Chondrocyte (in vitro differentiated cells): ENCODE measurements at places on chromosomes 3 and 15. TPM values are rescaled to one million over a fixed set of nuclear protein-coding genes. Genes with fewer than 3 reads are reported as not detected.

GRCh38 chr3:14305324-14305723 lies 97.1 kb upstream of the SLC6A6 start:
- H3K4me3 ChIP-seq = no peak overlapping the region
- peaks cover 3% of the 10 kb centered on the region for H3K36me3 ChIP-seq
- DNase-seq = no peak

GRCh38 chr3:147807776-147808175 lies 398.6 kb downstream of the ZIC1 start:
- H3K4me1 ChIP-seq = peaks cover 7% of the 10 kb centered on the region
- no peak overlapping the region for H3K27ac ChIP-seq
- no peaks in the 10 kb centered on the region for H3K36me3 ChIP-seq
- no peak for DNase-seq
- H3K4me3 ChIP-seq = no peak overlapping the region

DNA sequence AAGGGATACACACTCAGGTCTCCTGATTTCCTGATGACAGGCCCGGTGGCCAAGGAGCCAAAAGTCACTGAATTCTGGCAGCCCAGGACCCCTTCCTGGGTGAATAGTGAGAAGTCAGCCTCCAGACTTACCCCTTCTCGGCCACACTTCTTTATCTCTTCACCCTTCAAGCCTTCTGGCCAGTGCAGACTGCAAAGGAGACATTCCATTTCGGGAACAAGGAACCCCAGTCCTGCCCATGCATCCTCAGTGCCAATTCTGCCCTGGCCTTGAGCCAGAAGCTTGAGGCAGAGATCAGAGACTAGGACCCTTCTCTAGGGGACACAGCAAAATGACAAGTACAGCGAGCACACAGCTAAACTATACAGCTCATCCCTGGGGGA lies 28.8 kb downstream of the GRAMD2A start:
- no peaks in the 10 kb centered on the region for H3K36me3 ChIP-seq
- no peak for DNase-seq

- DNase-seq = no peak
- no peaks in the 10 kb centered on the region for H3K36me3 ChIP-seq
- H3K27ac ChIP-seq = peak overlapping the region; percentile 45
Measured at GRCh38 chr3:142596726-142597088, 514 bp downstream of the PLS1 start.

DNA sequence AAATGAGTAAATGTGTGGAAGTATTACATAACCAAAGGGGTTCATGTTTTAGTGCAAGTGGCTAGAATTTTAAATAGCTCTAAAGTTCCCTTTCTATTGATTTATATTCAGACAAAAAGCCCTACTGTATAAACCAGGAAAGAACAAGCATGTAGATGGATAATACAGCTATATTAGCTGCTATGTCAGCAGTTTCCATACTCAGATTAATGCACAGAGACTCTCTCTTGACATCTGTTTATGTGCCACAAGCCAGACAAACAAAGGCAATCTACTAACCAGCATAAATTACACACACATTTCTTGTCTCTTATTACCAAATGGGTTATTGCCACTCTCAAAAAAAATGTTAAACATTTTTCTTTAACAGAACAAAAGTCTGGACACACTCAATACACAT lies 760.1 kb upstream of the NECTIN3 start:
- no peaks in the 10 kb centered on the region for H3K36me3 ChIP-seq
- DNase-seq = no peak
- no peak overlapping the region for H3K27ac ChIP-seq
- no peaks in the 10 kb centered on the region for H3K4me1 ChIP-seq

GRCh38 chr3:100825574-100825973 lies 116.3 kb downstream of the TFG start:
- peaks cover 21% of the 10 kb centered on the region for H3K27me3 ChIP-seq
- peaks cover 3% of the 10 kb centered on the region for H3K36me3 ChIP-seq
- DNase-seq = no peak
- no peak overlapping the region for H3K4me3 ChIP-seq

GRCh38 chr3:52298149-52299098 lies 10.8 kb downstream of the GLYCTK start:
- H3K4me3 ChIP-seq = no peak overlapping the region
- no peaks in the 10 kb centered on the region for H3K36me3 ChIP-seq
- H3K4me1 ChIP-seq = peaks cover 26% of the 10 kb centered on the region
- no peaks in the 10 kb centered on the region for H3K27me3 ChIP-seq

DNA sequence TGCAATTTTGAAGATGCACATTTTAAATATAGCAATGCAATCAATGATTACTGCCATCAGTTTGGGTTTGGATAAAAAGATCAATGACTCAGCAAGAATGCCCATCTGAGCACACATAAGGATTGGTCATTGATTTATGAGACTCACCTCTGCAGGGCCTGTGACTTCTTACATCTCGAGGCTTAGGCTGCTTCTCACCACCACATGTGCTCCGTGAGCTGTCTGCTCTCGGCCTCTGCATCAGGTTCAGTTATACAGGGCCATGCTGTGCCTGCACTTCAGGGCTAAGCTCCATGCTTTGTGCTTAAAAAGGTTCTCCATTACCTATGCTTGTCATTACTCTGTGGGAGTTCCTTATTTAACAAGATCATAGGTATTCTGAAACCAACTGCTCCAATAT lies 887.5 kb downstream of the DIPK2A start:
- H3K27me3 ChIP-seq = no peaks in the 10 kb centered on the region
- H3K36me3 ChIP-seq = no peaks in the 10 kb centered on the region
- H3K4me3 ChIP-seq = no peak overlapping the region
- no peak overlapping the region for H3K27ac ChIP-seq

The CLDN11 gene
- total RNA-seq = 0.51 to 2.5 TPM (median 0.62 TPM) in 3 replicates

- no peak for DNase-seq
- H3K27me3 ChIP-seq = no peaks in the 10 kb centered on the region
Measured at GRCh38 chr15:43093026-43093425, 12.8 kb downstream of the UBR1 start.

- no peak for DNase-seq
- H3K36me3 ChIP-seq = no peaks in the 10 kb centered on the region
- no peak overlapping the region for H3K4me3 ChIP-seq
- no peak overlapping the region for H3K27ac ChIP-seq
- peaks cover 73% of the 10 kb centered on the region for H3K4me1 ChIP-seq
- peaks cover 5% of the 10 kb centered on the region for H3K27me3 ChIP-seq
Measured at GRCh38 chr3:193868590-193868989, 267.4 kb upstream of the HES1 start.

GRCh38 chr15:36271048-36271447 lies 308.4 kb upstream of the CDIN1 start:
- H3K36me3 ChIP-seq = peaks cover 2% of the 10 kb centered on the region
- no peaks in the 10 kb centered on the region for H3K4me1 ChIP-seq
- no peaks in the 10 kb centered on the region for H3K27me3 ChIP-seq

- no peak overlapping the region for H3K4me3 ChIP-seq
- DNase-seq = no peak
- peaks cover 2% of the 10 kb centered on the region for H3K36me3 ChIP-seq
- H3K27me3 ChIP-seq = no peaks in the 10 kb centered on the region
- peak overlapping the region; percentile 27 for H3K27ac ChIP-seq
Measured at GRCh38 chr3:127000119-127000518, 17.2 kb downstream of the PLXNA1 start.

DNA sequence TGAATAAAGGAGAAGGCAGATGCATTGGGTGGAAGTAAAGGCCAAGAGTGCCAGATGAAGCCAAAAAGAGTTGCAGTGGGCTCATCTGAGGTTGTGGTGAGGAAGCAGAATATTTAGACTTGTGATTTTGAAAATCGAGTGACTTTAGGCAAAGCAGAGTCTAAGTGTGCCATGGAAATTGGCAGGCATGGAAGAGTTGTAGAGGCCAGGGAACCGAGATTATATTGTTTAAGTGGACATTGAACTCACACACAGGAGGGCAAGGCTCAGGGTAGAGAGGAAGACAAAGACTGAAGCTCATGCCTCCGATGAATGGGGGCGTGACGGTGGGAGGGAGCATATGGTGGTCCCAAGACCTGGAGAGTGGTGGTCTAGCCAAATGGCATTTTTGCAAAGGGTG lies 347.5 kb downstream of the EPHB1 start:
- no peaks in the 10 kb centered on the region for H3K4me1 ChIP-seq
- no peaks in the 10 kb centered on the region for H3K27me3 ChIP-seq
- H3K4me3 ChIP-seq = no peak overlapping the region
- H3K27ac ChIP-seq = no peak overlapping the region
- DNase-seq = no peak
- H3K36me3 ChIP-seq = no peaks in the 10 kb centered on the region

- no peak overlapping the region for H3K27ac ChIP-seq
- no peak for DNase-seq
- H3K4me1 ChIP-seq = peaks cover 12% of the 10 kb centered on the region
- H3K27me3 ChIP-seq = no peaks in the 10 kb centered on the region
Measured at GRCh38 chr15:55197362-55197705, 593 bp upstream of the RSL24D1 start.

The SI gene
- total RNA-seq = not detected in 3 replicates

The SPTBN5 gene
- 2.2 to 3.8 TPM (median 2.9 TPM) in 3 replicates for total RNA-seq

DNA sequence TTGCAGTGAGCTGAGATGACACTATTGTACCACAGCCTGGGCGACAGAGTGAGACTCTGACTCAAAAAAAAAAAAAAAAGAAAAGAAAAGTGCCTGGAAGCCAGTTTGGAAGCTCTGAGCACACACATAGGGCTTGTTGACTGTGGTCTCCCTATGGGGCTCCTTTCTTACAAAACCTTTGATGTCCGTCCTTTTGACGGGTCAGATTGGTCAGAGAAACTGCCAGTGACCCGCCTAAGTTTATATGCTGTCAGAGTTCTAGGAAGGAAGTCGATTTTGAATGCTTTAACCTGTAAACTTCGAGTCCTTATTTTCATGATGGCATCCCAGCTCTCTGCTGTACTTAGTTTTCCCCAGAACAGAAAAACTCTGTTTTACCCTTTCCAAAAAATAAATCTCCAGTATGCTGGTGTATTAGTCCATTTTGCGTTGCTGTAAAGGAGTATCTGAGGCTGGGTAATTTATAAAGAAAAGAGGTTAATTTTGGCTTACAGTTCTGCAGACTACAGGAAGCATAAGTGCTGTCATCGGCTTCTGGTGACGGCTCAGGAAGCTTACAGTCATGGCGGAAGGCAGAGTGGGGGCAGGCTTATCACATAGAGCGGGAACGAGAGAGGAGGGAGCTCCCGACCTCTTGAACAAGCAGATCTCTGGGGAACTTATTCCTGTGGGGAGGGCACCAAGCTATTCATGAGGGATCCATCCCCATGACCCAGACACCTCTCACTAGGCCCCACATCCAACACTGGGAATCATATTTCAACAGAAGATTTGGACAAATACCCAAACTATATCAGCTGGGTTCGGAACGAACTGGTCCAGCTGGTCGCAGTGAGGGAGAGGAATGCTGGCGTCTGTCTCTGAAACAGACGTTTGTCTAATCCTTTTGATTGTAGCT lies 72.3 kb downstream of the LMLN start:
- H3K27me3 ChIP-seq = no peaks in the 10 kb centered on the region
- H3K36me3 ChIP-seq = peaks cover 4% of the 10 kb centered on the region
- peaks cover 9% of the 10 kb centered on the region for H3K4me1 ChIP-seq
- no peak overlapping the region for H3K27ac ChIP-seq

- DNase-seq = no peak
- H3K36me3 ChIP-seq = no peaks in the 10 kb centered on the region
Measured at GRCh38 chr15:45121020-45121419, 6.9 kb downstream of the DUOXA2 start.

GRCh38 chr15:77187751-77188464 lies 117.0 kb upstream of the TSPAN3 start:
- peak overlapping the region; percentile 70 for H3K27ac ChIP-seq
- no peaks in the 10 kb centered on the region for H3K36me3 ChIP-seq
- no peak overlapping the region for H3K4me3 ChIP-seq

- no peaks in the 10 kb centered on the region for H3K36me3 ChIP-seq
- no peaks in the 10 kb centered on the region for H3K27me3 ChIP-seq
- DNase-seq = no peak
- no peak overlapping the region for H3K4me3 ChIP-seq
- no peak overlapping the region for H3K27ac ChIP-seq
Measured at GRCh38 chr3:136995652-136996051, 37.9 kb downstream of the IL20RB start.

GRCh38 chr15:48796930-48797329 lies 13.9 kb downstream of the CEP152 start:
- no peak overlapping the region for H3K27ac ChIP-seq
- no peaks in the 10 kb centered on the region for H3K36me3 ChIP-seq
- peaks cover 25% of the 10 kb centered on the region for H3K4me1 ChIP-seq
- DNase-seq = no peak

The TBC1D2B gene
- 44.3 to 64.2 TPM (median 58.1 TPM) in 3 replicates for total RNA-seq

- no peak for DNase-seq
- H3K27ac ChIP-seq = no peak overlapping the region
- peaks cover 3% of the 10 kb centered on the region for H3K4me1 ChIP-seq
- no peaks in the 10 kb centered on the region for H3K27me3 ChIP-seq
- H3K4me3 ChIP-seq = no peak overlapping the region
- no peaks in the 10 kb centered on the region for H3K36me3 ChIP-seq
Measured at GRCh38 chr15:75753145-75753544, 40.5 kb upstream of the CSPG4 start.

The OIP5 gene
- total RNA-seq = 1.1 to 2.8 TPM (median 1.8 TPM) in 3 replicates

The FGD5 gene
- total RNA-seq = 0.22 to 0.46 TPM (median 0.28 TPM) in 3 replicates

- peaks cover 5% of the 10 kb centered on the region for H3K27me3 ChIP-seq
- no peak for DNase-seq
- no peaks in the 10 kb centered on the region for H3K4me1 ChIP-seq
- H3K36me3 ChIP-seq = no peaks in the 10 kb centered on the region
- H3K4me3 ChIP-seq = no peak overlapping the region
Measured at GRCh38 chr15:56344336-56344735, 20.9 kb upstream of the TEX9 start.

- H3K4me3 ChIP-seq = no peak overlapping the region
- no peak for DNase-seq
- H3K27me3 ChIP-seq = no peaks in the 10 kb centered on the region
- H3K36me3 ChIP-seq = peaks cover 2% of the 10 kb centered on the region
Measured at GRCh38 chr15:63114465-63114864, 7.2 kb upstream of the LACTB start.

The FBN1 gene
- 1,183 to 1,794 TPM (median 1,190 TPM) in 3 replicates for total RNA-seq

The PRR23E gene
- total RNA-seq = not detected in 3 replicates

GRCh38 chr15:97037080-97037479 lies 706.6 kb downstream of the NR2F2 start:
- no peak overlapping the region for H3K27ac ChIP-seq
- no peak overlapping the region for H3K4me3 ChIP-seq
- no peaks in the 10 kb centered on the region for H3K36me3 ChIP-seq
- H3K4me1 ChIP-seq = peaks cover 4% of the 10 kb centered on the region

DNA sequence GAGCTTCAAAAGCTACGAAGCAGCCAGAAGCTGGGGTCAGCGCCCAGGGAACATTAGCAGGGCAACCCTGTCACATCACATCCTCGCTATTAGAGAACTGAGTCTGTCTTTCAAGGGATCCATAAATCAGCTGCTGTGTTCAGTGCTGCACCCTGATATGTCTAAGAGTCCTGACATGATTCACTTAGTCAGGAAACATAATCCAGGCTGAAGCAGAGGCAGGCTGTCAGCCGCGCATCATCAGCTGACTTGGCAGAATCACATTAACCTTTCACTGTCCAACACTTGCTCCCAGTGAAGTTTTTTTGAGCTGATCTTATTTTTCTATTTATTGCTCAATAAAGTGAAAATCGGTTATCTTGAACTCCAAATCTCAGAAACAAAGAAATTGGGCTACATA lies 23.5 kb downstream of the MYH15 start:
- H3K27ac ChIP-seq = no peak overlapping the region
- H3K27me3 ChIP-seq = peaks cover 3% of the 10 kb centered on the region
- no peak for DNase-seq
- no peaks in the 10 kb centered on the region for H3K36me3 ChIP-seq
